ENCODE measurements at places on chromosomes 12 and 14. TPM values are rescaled to one million over a fixed set of nuclear protein-coding genes. Genes with fewer than 3 reads are reported as not detected.

The CCDC38 gene
- not detected for total RNA-seq

The CMA1 gene
- total RNA-seq = not detected

The HELB gene
- total RNA-seq = 21.4 TPM

The ANO2 gene
- total RNA-seq = not detected

The KCNK10 gene
- total RNA-seq = not detected

The IFNG-AS1 gene
- not detected for total RNA-seq

The FICD gene
- 6.6 TPM for total RNA-seq

- no peak for DNase-seq
Observed at GRCh38 chr12:111942557-111942956, 70.4 kb downstream of the TMEM116 start.

DNA sequence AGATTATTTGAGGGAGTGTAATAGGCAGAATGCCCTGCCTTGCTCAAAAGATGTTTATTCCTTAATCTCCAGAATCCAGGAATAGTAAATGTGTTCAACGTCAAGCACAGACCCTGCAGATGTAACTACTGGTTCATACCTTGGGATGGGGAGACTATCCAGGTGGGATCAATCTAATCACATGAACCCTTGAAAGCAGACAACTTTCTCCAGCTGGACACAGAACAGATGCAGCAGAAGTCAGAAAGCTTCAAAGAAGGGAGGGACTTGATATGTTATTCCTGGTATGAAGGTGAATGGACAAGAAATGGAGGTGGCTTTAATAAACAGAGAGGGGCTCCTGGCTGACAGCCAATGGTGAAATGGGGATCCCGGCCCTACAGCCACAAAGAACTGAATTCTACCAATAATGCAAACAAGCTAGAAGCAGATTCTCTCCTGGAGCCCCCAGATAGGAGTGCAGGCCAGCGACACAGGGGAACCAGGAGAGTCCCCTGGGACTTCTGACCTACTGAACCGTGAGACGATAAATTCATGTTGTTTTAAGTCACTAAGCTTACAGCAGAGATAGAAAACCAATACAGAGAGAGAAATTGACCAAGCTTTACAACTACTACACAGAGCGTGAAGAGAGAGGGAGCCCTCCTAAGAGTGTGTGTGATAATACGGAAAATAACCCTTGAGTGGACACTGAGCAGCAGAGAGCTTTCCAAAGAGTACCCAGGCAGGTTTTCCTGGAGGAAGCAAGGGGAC, 133.5 kb upstream of the TMEM132C start:
- no peak for DNase-seq

DNA sequence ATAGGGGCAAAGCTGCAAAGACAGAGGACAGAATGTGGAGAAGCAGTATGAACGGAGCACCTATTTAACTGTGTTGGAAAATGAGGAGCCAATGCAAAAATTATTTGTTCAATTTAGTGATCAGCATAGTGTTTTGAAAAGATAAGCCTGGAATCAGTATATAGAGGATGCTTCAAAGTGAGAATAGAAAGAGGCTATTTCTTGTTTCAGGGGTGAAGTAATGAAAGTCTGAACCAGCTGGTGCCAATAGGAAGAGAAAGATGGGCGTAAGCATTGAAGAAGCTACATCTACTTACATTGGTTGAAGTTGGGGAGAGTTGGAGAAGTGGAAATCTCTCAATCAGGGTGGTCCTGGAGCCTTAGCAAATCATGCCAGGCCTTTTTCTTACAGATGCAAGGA, 77.3 kb upstream of the SLC38A4 start:
- no peak for DNase-seq

DNA sequence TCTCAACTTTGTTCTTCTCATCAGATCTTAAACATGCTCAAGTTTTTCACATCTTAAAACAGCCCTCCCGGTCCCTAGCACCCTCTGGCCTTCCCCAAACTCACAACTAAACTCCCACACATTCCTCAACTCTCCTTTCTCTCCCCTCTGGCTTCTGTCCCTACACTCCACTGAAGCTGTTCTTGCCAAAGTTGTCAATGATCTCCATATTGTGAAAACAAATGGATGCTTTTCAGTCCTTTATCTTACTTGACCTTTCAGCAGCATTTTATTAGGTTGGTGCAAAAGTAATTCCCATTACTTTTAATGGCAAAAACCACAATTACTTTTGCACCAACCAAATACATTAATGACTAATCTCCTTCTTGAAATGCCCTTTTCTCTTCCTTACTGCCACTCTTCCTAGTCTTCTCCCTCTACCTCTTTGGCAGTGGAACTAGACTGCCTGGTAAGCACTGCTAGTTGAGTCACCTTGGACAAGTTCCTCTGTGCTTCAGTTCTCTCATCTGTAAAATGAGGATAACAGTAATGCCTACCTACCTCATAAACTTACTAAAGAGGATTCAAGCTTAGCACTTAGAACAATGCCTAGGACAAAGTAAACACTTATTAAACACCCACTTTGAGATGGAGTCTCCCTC, 16.0 kb downstream of the CERS5 start:
- no peak for DNase-seq

DNA sequence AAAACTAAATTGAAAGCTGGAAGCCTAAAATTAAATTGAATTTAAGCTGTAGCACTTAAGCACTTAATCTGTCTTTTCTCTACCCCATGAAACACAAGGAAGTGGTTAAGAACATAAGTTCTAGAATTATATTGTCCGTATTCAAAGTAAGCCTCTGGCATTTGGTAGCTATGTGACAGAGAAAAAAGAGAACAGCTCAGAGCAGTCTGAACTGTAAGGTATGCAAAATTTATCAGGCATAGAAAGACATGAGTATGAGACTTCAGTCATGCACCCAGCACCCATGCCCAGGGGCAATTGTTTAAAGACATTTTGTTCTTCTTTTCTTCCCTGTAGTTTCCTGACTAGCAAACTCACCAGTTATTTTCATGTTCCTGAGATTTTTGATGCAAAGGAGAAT, 116.7 kb downstream of the KCNMB4 start:
- no peak for DNase-seq

GRCh38 chr14:82999802-83000201, 1466.1 kb upstream of the SEL1L start:
- no peak for DNase-seq

All from activated CD4-positive, alpha-beta T cell treated with anti-CD3 and anti-CD28 coated beads, Interleukin-2, amount 10 ng/mL, durations not matched to agents 24 days and 14 days (primary cell).